ENCODE measurements at places on chromosomes 11 and 22.

GRCh38 chr22:44281768-44282637 is 30.7 kb downstream of the SHISAL1 start:
- DNase-seq = no peak

- no peak for DNase-seq
These were observed 76.8 kb upstream of the CREB3L1 start for GRCh38 chr11:46200537-46201281.

DNA sequence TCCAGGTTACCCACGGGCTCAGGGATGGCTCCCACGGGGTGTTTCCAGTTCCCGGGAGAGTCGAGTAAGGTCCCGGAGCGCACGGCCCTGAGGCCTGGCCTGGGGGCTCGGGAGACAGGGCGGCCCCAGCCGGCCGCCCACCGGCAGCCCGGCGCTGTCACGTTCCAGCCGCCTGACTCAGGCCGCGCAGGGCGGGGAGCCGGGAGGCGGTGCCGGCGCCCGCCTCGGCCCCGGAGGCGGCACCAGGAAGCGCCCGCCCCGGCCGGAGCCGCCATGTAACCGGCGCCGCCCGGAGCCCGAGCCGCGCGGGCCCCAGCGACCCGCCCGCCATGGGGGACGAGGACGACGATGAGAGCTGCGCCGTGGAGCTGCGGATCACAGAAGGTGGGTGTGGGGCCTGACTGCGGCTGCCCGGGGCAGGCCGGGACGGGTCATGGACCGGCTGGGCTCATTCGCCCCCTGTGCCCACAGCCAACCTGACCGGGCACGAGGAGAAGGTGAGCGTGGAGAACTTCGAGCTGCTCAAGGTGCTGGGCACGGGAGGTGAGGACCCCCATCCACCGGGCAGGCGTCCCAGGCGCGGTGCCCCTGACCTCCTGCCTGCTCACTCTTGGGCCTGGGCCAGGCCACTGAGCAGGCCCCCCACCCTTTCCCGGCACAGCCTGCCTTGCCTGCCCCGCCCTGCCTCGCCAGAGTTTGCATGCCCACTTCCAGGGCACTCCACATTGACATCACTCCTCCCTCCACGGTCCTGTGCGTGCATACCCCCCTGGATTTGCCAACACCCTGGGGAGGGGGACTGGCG is at the start of gene RPS6KA4:
RPS6KA4 (plus strand) TSS at position 256 of the 805 bp plus-strand sequence; CDS start at position 330, 74 bp downstream.
- peak; percentile 61 for DNase-seq

- DNase-seq = no peak
These were observed 147.4 kb upstream of the POU2AF2 start for GRCh38 chr11:111098091-111098490.

DNA sequence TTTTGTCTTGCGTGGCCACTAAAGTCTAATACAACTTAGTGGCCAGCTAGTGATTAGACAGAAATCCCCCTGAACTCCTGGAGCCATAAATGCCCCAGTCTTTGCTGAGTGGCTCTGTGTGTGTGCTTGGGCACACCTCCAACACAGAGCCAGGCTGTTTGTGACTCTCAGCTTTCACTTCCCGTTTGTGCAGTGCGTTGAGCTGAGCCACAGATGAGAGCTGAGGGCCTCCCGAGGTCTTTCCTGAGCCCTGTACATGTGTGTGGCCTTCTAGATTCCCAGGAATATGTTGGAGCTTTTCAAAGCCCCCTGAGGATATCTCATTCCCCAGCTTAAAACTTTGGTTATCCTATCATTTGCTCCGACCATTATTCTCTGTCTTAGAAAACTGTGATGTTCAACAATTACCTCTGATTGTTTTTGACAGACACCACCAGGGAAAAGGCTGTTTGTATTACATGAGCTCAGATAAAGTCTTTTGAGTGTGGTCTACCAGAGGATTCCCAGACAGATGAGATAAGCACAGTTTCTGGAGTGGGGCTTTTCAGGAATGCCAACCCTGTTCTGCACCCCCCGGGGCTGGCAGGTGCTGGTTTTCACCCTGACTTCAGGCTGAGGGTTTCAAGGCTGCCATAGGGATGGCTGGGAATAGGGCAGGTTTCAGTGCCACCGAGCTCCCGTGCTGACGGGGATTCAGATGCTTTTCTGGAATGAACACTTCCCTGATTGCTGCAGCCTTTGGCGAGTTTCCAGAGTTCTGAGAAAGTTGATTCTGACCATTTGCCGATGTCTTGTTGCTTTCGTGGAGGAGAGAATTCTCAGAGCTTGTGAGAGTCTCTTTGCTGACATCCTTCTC is 23.8 kb downstream of the IGHMBP2 start:
- no peak for DNase-seq

- no peak for DNase-seq
These were observed 3.3 kb upstream of the CRACR2B start for GRCh38 chr11:824292-824880.

GRCh38 chr22:19115628-19116027 is 6.6 kb downstream of the DGCR2 start:
- no peak for DNase-seq

DNA sequence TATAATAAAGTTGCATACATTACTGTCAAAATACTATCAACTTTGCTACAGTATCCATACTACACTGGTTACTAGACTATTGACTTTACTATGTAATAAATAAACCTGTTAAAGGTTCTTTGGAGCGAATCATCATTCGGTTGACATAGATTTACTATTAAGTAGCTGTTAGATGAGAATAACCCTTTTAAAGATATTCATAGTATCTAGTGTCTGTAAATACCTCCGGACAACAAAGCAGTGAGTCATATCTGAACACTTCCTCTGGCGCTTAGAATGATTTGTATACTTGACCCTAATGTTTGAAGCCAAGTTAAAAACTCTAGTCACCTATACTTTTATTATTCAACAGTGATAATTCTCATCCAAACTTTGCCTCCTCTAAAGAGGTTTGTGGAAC is 84.7 kb downstream of the MSANTD4 start:
- no peak for DNase-seq

DNA sequence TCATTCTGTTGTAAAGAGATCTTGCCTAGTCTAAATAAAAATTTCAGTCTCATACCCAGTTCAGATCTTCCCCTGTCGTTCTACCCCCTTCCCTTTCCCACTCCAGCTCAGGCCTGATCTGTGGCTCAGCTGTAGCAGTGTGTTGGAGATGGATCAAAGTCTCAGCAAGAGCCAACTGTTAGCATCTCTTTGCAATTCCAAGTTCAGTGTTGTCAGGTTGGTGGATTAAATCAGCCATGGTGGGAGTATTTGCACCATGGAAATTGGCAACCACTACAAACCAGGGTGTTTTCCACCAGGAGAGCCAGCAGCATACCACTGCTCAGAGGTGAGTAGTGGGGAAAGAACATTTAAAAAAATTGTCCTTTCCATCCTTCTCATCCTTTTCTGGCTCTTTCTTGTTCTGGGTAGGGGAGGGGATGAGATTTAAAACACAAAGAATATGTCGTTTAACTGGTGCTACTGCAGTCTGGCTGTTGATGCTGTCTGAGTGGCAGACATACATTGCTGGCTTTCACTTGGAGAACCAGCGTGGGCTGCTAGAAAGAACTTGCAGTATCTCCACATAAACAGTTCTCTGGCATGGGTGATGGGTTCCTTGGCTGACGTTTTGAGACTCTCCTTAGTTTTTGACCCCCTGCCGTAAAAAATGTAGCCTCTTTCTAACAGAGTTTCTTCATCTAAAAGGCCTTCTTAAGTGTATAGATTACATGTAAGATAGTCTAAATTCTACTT is 514.1 kb downstream of the RAB38 start:
- no peak for DNase-seq

DNA sequence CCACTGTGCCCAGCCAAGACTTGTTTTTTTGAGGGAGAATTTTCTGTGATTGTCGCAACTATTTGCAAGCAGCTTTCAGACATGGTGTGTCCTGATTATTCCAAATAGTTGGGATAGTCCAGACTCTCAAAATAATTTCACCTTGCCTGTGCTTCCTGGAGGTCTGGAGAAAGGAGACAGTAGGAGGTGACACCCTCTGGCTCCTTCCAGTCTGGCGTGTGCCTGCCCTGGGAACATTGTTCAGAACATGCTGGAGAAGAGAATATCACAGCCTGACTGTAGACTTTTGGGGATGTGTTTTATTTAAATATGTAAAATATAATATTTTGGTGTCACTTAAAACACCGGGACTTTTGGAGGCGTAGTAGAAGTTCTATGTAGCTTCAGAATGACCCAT is 14.9 kb downstream of the ZNRF3 start:
- no peak for DNase-seq

DNA sequence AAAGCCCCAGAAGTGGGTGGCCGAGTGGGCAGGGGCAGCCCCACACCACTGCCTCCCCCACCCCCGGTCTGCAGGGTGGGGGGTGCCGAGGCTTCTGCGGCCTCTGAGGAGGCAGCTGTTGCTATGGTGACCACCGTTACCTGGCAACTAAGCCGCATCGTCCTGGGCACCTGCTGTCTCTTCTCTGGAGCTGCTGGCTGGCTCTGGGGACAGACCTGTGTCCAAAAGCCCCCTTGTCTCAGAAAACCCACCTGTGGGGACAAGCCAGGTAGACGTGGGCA is 79.9 kb upstream of the PRR5 start:
- DNase-seq = peak; percentile 13

GRCh38 chr11:102836290-102836875 is 7.0 kb downstream of the MMP3 start:
- DNase-seq = no peak

GRCh38 chr22:39543095-39543494 is 10.5 kb upstream of the RPS19BP1 start:
- no peak for DNase-seq

DNA sequence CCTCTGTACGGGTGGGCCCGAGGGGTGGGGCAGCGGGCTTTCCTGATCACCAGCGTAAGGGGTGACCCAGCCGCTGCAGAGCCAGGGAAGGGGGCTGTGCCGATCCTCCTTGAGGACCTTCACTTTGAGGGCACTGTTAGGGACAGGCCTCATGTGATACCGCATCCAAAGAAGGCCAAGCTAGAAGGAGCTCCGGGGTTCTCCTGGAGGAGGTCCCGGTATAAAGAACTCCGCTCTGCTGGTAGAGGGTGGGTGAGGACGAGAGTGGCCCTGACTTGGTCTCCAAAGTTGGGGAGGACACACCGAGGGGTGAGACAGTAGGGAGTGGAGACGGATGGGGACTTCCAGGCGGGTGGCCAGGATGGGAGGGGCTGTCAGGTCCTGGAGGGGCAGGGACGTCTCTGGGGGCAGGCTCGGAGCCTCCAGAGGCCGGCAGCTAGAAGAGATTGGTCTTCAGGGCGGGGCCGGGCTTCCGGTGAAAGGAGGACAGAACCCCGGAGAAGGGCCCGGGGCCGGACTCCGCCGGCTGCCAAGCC is 4.6 kb downstream of the PHOX2A start:
- peak; percentile 29 for DNase-seq

All from stimulated activated CD4-positive, alpha-beta T cell treated with anti-CD3 and anti-CD28 coated beads, Interleukin-2, amount 100 ng/mL, for 24 hours (primary cell).